Activated CD4-positive, alpha-beta memory T cell treated with anti-CD3 and anti-CD28 coated beads, Interleukin-2, amount 10 ng/mL, durations not matched to agents 7 days and 5 days (primary cell): ENCODE measurements at places on chromosomes 6 and 20.

GRCh38 chr6:140226637-140227036, 852.2 kb upstream of the CITED2 start:
- H3K4me3 ChIP-seq: no peak overlapping the region
- H3K27me3 ChIP-seq: no peaks in the 10 kb centered on the region
- no peaks in the 10 kb centered on the region for H3K36me3 ChIP-seq

- H3K27me3 ChIP-seq: no peaks in the 10 kb centered on the region
- peaks cover 28% of the 10 kb centered on the region for H3K36me3 ChIP-seq
- H3K4me3 ChIP-seq: no peak overlapping the region
Measured at GRCh38 chr20:37741055-37741454, 47.2 kb downstream of the CTNNBL1 start.

- no peak for DNase-seq
- H3K4me1 ChIP-seq: no peaks in the 10 kb centered on the region
- no peaks in the 10 kb centered on the region for H3K27me3 ChIP-seq
- H3K36me3 ChIP-seq: no peaks in the 10 kb centered on the region
- H3K27ac ChIP-seq: no peak overlapping the region
Measured at GRCh38 chr6:132004668-132005067, 53.5 kb upstream of the CCN2 start.

DNA sequence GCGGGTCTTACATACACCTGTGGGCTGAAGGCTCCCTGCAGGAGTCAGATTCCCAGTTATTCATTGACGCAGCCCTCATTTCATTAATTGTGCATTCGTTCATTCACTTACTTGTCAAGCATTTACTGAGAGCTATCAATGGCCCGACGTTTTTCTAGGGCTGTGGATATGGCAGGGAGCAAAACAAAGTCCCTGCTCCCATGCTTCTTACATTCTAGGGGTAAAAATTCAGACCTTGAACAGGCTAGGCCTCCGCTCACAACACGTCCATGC, 369 bp upstream of the NSFL1C start:
- DNase-seq: no peak
- peaks cover 43% of the 10 kb centered on the region for H3K4me1 ChIP-seq
- H3K27me3 ChIP-seq: peaks cover 20% of the 10 kb centered on the region
- peak overlapping the region; percentile 85 for H3K4me3 ChIP-seq
- no peak overlapping the region for H3K27ac ChIP-seq
- H3K36me3 ChIP-seq: peaks cover 8% of the 10 kb centered on the region
